Activated CD8-positive, alpha-beta T cell treated with anti-CD3 and anti-CD28 coated beads, Interleukin-2, amount 10 ng/mL, durations not matched to agents 7 days and 5 days (primary cell): ENCODE measurements at places on chromosomes 13 and 19. TPM values are rescaled to one million over a fixed set of nuclear protein-coding genes. Genes with fewer than 3 reads are reported as not detected.
A peak's percentile ranks its signal among the peaks of the same experiment; 100 is the strongest.

DNA sequence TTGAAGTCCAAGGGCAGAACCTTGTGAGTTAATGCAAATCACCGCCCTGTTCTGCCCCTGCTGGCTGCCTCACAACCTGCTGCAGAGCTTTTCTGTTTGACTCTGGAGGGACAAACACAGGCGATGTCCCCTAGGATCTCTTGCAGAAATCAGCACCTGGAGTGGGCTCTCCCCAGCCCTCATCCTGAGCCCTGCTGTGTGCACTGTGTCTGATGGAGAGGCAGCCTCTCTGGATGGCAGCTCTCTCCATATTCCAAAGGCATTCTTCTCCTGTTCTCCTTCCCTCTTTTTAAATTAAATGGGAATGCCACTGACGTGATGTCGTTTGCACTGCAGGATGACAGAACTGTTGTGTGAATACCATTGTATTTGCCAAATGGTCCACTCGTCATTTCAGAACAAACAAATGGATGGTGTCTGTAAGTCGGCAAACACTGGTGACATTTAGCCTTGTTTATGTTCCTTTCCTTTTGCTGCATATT lies 184.1 kb downstream of the ZNF536 start:
- H3K27me3 ChIP-seq, result no peaks in the 10 kb centered on the region
- no peak for DNase-seq
- no peaks in the 10 kb centered on the region for H3K36me3 ChIP-seq
- no peaks in the 10 kb centered on the region for H3K4me1 ChIP-seq

CYP4F11 gene
- total RNA-seq, result not detected

GRCh38 chr19:1624458-1624857 lies 19.2 kb upstream of the UQCR11 start:
- H3K4me3 ChIP-seq, result no peak overlapping the region
- peak; percentile 60 for DNase-seq
- no peaks in the 10 kb centered on the region for H3K4me1 ChIP-seq
- H3K27ac ChIP-seq, result no peak overlapping the region
- H3K36me3 ChIP-seq, result peaks cover 19% of the 10 kb centered on the region

DNA sequence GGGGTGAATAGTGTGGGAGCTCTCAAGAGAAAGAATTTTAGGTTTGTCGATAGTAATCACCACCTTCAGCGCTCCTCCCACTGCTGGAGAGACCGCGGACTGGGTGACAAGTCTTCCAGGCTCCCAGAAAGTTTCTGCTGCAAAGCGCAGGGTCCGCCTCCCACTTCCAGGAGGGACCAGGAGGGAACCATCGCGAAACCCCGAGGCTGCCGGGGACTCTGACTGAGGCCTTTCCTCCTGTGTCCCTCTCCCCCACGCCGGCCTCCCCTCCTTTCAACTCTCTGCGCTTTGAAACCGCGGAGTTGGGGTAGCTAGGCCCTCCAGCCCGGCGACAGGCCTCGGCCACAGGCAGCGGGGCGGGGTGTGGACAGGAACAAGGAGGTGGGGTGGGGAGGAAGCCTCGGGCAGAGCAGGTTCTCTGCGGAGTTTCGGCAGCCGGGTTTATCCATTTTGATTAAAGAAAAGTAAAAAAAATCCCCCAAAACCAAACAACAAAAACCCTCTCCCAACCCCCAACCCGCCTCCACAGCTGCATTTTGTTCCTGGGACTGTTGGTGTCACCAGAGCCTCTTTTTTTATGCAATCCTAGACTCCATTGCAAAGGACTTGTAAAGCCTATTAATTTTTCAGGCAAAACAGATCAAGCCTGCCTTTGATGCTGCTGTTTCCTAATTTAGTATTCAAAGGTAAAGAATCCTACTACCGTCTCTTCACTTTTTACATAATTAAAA lies 157.2 kb downstream of the TM9SF2 start:
- H3K27me3 ChIP-seq, result peaks cover 19% of the 10 kb centered on the region
- peak overlapping the region; percentile 93 for H3K27ac ChIP-seq
- peaks cover 3% of the 10 kb centered on the region for H3K36me3 ChIP-seq
- H3K4me3 ChIP-seq, result peak overlapping the region; percentile 66

GRCh38 chr13:28045861-28046260 lies 54.5 kb downstream of the FLT3 start:
- H3K36me3 ChIP-seq, result no peaks in the 10 kb centered on the region
- H3K27ac ChIP-seq, result no peak overlapping the region
- DNase-seq, result no peak
- peaks cover 7% of the 10 kb centered on the region for H3K27me3 ChIP-seq
- peaks cover 7% of the 10 kb centered on the region for H3K4me1 ChIP-seq

DNA sequence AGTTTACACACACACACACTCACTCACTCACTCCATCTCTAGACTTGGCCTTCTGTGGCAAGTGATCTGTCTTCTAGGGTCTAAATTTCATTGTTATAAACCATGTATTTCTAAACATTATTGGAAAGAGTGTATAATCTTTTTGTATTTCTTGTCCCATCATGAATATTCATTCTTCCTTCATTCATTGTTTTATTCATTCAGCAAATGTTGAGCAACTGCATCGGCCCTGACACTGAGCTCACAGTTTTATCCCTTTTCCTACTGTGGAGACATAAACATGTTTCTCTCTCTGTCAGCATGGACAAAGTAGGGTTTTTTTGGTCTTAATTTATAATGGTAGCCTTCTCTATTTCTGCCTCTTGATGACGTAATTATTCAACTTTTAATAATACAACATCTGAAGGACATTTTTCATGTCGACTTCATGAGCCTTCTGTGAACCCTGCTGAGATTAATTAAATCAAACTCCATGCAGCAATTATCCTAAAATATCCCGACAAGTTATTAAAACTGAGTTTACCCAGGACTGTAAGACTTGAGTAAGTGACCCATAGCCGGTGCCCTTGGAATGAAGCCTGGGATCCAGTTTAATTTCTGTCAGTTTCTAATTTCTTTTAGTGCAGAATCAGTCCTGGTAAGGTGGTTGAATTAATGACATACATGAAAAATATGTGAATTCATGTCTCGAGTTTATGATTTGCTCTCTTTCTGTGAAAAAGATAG lies 7.3 kb downstream of the SPATA13 start:
- no peak overlapping the region for H3K4me3 ChIP-seq
- no peaks in the 10 kb centered on the region for H3K27me3 ChIP-seq
- H3K36me3 ChIP-seq, result peaks cover 26% of the 10 kb centered on the region
- no peak overlapping the region for H3K27ac ChIP-seq
- peaks cover 44% of the 10 kb centered on the region for H3K4me1 ChIP-seq
- no peak for DNase-seq

- no peak overlapping the region for H3K4me3 ChIP-seq
- H3K27ac ChIP-seq, result no peak overlapping the region
- H3K27me3 ChIP-seq, result peaks cover 31% of the 10 kb centered on the region
These were observed 31.7 kb upstream of the FFAR2 start for GRCh38 chr19:35416331-35416730.

PSG1 gene
- total RNA-seq, result not detected

GRCh38 chr13:113665597-113666328 lies 1.3 kb upstream of the GRK1 start:
- no peaks in the 10 kb centered on the region for H3K36me3 ChIP-seq
- no peak overlapping the region for H3K4me3 ChIP-seq
- DNase-seq, result no peak

LHB gene
- not detected for total RNA-seq

- no peaks in the 10 kb centered on the region for H3K36me3 ChIP-seq
- H3K27me3 ChIP-seq, result peaks cover 51% of the 10 kb centered on the region
- peaks cover 19% of the 10 kb centered on the region for H3K4me1 ChIP-seq
- peak overlapping the region; percentile 29 for H3K27ac ChIP-seq
- no peak for DNase-seq
These were observed 2.7 kb downstream of the DACH1 start for GRCh38 chr13:71864094-71864985.

BCAM gene
- total RNA-seq, result not detected

DNA sequence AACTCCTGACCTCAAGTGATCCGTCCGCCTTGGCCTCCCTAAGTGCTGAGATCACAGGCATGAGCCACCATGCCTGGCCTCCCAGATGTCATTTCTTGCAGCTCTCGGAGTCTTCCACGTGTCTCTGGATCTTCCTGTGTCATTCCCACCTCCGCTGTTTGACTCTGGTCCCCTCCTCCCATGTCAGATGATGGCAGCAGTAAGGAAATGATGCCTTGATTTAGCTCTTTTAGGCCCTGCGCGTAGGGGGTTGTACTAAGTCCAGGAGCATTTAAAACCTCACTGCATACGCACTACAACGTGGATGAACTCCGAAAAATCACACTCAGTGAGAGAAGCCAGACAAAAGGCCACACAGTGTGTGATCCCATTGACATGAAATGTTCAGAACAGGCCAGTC lies 113.1 kb downstream of the GNG7 start:
- no peaks in the 10 kb centered on the region for H3K36me3 ChIP-seq
- no peak overlapping the region for H3K27ac ChIP-seq
- peaks cover 17% of the 10 kb centered on the region for H3K27me3 ChIP-seq
- no peak overlapping the region for H3K4me3 ChIP-seq
- H3K4me1 ChIP-seq, result no peaks in the 10 kb centered on the region

ZNF563 gene
- total RNA-seq, result 3.2 TPM

DNA sequence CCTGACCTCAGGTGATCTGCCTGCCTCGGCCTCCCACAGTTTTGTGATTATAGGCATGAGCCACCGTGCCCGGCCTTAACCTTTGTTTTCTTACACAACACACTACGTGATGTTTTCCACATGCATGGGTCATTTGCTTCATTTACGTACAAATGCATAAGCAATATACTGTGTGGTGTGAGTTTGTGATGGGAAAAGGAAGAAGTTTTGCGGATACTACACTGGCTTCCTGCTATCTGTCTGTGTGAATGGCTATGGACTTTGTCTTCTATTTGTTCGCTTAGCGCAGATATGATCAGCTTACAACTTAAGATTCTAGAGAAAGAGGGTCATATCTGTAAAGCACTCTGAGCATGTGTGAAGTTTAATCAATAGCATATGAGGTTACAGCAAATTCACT lies 5.5 kb upstream of the ALOX5AP start:
- no peaks in the 10 kb centered on the region for H3K36me3 ChIP-seq
- peaks cover 18% of the 10 kb centered on the region for H3K4me1 ChIP-seq
- no peak overlapping the region for H3K4me3 ChIP-seq
- no peak for DNase-seq

PSG2 gene
- not detected for total RNA-seq

GRCh38 chr13:106597186-106597585 lies 29.2 kb upstream of the ARGLU1 start:
- H3K27me3 ChIP-seq, result peaks cover 11% of the 10 kb centered on the region
- no peak for DNase-seq
- H3K4me1 ChIP-seq, result peaks cover 5% of the 10 kb centered on the region
- no peak overlapping the region for H3K4me3 ChIP-seq
- no peaks in the 10 kb centered on the region for H3K36me3 ChIP-seq

GIPC3 gene
- 0.26 TPM for total RNA-seq

- no peak for DNase-seq
- H3K4me1 ChIP-seq, result peaks cover 15% of the 10 kb centered on the region
- no peak overlapping the region for H3K27ac ChIP-seq
- H3K27me3 ChIP-seq, result peaks cover 21% of the 10 kb centered on the region
- no peak overlapping the region for H3K4me3 ChIP-seq
These were observed 48.4 kb downstream of the WASF3 start for GRCh38 chr13:26605845-26606244.

TTC9B gene
- total RNA-seq, result not detected

DNA sequence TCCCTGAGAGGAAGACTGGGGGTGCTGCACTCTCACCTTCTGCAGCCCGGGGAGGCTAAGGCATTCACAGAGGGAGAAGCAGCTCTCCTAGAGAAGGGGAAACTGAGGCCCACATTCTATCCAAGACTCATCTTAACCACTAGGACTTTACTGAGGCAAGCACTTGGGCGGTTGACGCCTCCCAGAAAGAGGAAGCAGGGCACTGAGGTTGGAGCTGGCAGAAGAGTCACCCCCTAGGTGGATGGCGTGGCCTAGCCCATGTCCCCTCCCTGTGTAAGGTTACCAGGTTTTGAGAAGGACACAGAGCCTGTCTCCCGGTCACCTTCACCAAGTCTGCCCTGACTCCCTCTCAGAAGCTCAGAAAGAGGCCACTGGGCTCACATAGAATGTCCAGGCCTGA lies 2.7 kb downstream of the S1PR2 start:
- peaks cover 10% of the 10 kb centered on the region for H3K4me1 ChIP-seq
- DNase-seq, result no peak
- no peak overlapping the region for H3K4me3 ChIP-seq
- no peak overlapping the region for H3K27ac ChIP-seq

PPP1R37 gene
- total RNA-seq, result 28.3 TPM

DNA sequence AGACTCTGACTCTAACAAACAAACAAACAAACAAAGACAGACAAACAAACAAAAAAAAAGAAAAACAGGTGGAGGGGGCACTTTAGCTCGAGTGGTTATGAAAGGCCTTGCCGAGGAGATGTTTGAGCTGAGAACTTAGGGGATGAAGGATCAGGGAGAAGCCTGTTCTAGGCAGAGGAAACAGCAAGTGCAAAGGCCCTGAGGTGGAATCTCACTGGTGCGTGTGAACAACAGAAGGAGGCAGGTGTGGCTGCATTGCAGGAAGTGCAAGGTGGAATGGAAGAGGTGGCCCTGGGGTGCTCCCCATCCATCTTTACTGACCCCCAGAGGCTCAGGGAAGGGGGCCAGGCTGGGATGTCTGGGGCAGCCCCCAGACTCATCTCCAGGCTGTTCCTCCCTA lies 41.9 kb downstream of the CYP4F22 start:
- H3K27me3 ChIP-seq, result peaks cover 2% of the 10 kb centered on the region
- DNase-seq, result no peak
- no peak overlapping the region for H3K27ac ChIP-seq
- H3K4me1 ChIP-seq, result peaks cover 24% of the 10 kb centered on the region
- H3K4me3 ChIP-seq, result no peak overlapping the region

DNA sequence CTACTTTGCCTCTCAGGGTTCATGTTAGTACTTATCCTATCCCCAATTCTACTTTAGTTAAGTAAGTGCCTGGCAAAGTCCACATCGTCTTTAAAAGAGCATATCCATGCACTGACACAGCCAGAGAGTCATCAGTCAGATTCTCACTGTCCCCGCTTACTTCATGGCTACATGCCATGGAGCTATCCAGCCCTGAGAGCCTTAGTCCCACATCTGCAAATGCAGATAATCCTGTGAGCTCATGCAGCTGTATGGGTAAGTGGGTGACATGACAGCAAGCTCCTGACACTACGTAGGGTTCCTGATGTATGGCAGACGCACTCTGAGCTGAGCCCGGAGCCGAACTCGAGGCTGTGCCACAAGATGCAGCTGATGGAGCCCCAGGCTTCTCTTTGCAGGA lies 661.5 kb downstream of the LIG4 start:
- no peaks in the 10 kb centered on the region for H3K4me1 ChIP-seq
- DNase-seq, result no peak
- H3K27ac ChIP-seq, result no peak overlapping the region
- no peaks in the 10 kb centered on the region for H3K36me3 ChIP-seq
- no peaks in the 10 kb centered on the region for H3K27me3 ChIP-seq

DNA sequence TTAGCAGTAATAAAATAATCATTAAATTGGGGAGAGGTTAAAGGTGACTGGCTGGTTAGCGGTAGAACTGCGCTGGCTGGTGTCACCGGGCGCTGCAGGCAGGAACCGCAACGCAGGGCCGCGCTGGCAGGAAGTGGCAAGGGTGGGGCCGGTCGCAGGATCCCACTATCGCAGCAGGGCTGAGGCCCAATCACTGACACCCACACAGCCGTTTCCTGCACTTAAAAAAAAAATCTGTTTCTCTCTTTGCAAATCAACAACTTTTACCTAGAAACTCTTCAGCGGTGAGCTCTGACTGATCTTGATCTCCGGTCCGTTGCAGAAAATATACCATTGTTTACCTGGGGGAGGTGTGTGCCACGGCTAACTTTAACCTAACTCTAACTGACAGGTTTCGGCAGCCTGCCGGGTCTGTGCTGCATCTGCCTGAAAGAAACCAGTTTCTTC lies 46.9 kb downstream of the KLF2 start:
- peaks cover 48% of the 10 kb centered on the region for H3K36me3 ChIP-seq
- DNase-seq, result peak; percentile 96
- peaks cover 3% of the 10 kb centered on the region for H3K27me3 ChIP-seq
- H3K4me3 ChIP-seq, result no peak overlapping the region
- H3K27ac ChIP-seq, result no peak overlapping the region
- peaks cover 40% of the 10 kb centered on the region for H3K4me1 ChIP-seq

SIAH3 gene
- not detected for total RNA-seq
